Activated CD4-positive, alpha-beta T cell treated with anti-CD3 and anti-CD28 coated beads for 1 hour (primary cell): ENCODE measurements at places on chromosomes 16 and 17.

- DNase-seq: no peak
Observed at GRCh38 chr16:684961-685696, 995 bp upstream of the JMJD8 start.

DNA sequence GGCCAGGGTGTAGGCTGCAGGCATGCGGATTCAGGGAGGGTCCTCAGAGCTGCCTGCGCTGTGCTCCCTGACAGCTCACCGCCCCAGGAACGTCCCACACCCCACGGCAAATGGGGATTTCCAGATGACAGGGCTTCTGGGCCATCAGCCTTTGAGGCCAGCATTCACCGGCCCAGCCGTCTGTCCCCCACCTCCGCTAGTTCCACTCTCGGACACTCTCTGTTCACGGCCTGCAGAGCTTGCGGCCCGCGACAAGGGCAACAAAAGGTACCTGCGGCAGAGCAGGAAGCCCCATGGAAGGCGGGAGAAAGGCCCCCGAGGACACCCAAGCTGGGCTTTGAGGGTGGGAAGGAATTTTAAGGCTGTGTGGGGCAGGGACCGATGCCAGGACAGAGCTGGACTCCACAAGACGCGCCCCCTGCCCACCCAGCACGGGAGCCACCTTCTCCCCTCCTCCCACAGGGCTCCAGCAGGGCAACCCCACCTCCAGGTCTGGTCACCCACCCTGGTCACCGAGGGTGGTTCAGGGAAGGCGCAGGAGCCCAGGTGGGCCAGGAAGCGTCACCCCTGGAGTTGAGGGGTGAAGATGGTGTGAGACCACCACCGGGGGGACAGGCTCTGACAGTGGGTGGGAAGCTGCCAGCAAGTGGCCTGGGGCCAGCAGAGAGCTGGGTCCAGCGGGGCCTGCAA lies 5.6 kb upstream of the CYBA start:
- no peak for DNase-seq

GRCh38 chr17:50922107-50922506 lies 56.0 kb upstream of the TOB1 start:
- no peak for DNase-seq

- peak; percentile 68 for DNase-seq
Observed at GRCh38 chr16:2009791-2010510, at the start of gene ZNF598. ZNF598 (minus strand) TSS chr16:2009821.

GRCh38 chr16:64534180-64534780 lies 587.6 kb downstream of the CDH11 start:
- no peak for DNase-seq

- no peak for DNase-seq
Observed at GRCh38 chr16:68076560-68076959, 8.6 kb upstream of the NFATC3 start.

DNA sequence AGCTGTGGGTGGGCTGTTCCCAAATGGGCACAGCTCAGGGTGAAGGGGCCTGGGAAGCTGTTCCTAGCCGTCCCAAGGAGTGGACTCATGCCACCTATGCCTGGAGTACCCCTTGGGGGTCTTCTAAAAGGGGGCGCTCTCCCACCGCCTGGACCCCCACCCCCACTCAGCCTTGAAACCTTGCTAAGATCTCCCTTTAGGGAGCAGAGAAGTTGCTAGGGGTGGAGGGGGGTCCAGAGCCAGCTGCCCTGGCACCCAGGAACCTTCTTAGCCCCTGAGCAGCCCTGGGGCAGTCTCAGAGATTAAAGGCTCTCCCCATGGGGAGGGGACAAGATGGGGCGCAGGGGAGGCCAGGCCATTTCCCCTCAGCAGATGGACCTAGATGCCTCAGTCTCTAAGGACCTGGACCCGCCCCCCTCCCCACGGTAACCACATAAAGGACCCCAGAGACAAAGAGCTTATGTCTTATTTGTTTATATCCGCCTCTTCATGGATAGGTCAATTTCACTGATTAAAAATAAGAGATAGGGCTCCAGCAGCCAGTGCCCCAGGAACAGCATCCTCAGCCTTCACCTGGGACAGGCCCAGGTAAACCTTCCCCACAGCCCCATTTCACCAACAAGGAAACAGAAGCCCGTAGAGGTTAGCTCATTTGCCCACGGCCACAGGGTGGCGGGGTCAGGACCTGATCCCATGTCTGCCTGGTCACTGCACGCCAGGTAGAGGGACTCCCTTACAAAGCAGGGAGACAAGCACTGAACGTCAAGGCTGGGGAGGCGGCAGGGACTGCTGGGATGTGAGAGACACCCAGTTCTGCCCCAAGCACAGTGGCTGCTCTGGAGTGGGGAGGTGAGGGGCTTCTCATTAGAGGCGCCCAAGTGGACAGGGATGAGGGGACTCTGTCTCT lies 3.4 kb downstream of the MTSS2 start:
- DNase-seq: no peak

DNA sequence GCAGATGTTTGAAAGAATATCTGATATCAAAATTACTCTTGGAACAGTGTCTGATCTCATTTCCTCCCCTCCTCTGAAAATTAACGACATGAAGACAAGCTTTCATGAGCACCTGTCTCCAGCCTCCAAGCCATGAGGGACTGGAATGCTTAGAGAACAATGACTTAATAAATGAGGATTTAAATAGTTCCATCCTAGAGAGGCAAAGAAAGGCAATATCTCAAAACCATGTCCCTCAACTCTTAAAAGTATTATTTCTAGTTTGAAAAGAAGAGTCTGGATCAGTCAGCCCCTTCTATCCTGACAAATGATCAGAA lies 137.5 kb downstream of the ANKFN1 start:
- no peak for DNase-seq

DNA sequence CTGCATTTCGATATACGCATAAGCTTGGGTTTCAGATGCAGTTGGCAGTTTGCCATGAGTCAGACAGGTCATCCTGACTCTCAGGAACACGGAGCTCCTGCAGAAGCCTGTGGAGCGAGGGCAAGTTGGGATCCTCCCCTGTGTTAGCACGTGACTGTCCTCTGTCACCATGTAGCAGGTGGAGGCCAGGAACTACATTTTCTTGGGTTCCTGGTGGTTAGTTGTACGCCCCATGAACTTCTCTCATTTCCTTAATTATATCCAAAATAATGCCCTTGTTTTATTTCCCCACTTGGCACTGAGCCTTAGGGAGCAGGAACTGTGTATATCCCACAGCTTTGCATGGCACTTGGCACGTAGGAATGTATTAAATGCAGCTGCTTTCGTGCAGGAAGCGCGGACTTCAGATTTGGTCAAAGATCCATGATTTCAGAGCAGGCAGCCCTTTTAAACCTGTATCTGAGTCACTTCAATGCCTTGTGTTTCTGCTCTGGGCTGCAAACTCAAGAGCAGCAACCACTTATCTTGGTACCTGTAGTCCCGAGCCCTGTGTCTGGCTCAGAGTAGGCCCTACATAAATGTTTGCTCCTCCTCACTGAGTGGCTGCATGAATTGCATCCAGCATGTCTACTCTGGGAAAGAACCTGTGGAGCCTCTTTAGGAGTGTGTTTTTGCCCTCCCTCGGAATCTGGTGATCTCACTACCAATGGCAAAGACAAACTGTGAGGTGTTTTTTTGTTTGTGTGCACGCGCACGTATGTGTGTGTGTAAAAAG lies 428.4 kb downstream of the MAF start:
- DNase-seq: no peak

DNA sequence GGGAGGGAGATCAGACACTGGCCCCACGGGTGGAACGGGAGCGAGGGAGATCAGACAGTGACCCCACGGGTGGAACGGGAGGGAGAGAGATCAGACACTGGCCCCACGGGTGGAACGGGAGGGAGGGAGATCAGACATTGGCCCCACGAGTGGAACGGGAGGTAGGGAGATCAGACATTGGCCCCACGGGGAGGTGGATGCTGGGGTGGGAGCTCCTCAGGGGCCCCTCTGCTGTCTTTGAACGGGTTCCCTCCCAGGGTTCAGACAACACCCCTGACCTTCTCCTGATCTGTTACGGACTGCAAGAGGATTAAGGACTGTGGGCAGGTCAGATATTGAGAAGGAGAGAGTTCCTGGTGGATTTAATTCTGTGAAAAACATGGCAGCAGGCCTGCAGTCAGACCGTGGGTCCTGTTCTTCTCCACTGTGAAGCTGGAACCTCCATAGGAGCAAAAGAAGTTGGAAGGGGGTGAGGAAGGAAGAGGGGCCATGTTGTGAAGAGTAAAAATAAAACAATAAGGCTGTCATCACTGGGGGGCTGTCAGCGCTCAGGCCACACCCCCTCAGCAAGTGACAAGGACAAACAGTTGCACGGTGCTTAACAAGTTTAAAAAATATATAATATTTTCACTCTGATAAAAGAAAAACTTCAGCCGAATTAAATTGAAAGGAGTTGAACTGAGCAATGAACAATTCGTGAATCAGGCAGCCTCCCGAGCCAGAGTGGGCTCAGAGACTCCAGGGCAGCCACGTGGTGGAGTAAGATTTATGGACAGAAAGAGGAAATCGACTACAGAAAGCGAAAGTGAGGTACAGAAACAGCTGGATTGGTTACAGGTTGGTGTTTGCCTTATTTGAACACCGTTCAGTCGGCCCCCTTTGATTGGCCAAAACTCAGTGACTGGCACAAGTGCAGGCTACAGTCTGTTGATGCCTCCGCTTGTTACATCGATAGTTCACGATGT lies 348.7 kb upstream of the TNRC6C start:
- peak; percentile 40 for DNase-seq

DNA sequence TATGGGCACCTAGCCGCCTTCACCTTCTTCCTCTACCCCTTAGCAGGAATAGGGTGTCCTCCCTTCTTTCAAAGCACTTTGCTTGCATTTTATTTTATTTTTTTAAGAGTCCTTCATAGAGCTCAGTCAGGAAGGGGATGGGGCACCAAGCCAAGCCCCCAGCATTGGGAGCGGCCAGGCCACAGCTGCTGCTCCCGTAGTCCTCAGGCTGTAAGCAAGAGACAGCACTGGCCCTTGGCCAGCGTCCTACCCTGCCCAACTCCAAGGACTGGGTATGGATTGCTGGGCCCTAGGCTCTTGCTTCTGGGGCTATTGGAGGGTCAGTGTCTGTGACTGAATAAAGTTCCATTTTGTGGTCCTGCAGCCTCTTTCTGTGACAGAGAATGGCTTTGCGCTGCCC lies 4.6 kb downstream of the TMUB2 start:
- DNase-seq: no peak

DNA sequence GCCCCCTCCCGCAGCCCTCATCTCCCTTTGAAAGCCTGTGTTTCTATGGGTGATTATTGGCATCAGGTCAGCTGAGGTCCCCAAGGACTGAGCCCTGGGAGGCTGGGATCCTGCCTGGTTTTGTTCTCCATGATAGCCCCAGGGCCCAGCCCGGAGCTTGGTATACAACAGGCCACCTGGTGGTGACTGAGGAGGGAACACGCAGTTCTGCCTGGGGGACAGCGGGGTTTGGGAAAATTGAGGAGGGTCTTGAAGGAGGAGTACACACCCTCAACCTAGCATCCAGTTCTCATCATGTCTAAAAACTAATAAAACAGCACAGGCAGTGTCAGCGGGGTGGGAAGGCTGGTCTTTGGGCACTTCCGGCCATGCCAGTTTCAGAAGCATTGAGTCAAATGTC lies 335.1 kb downstream of the CPPED1 start:
- DNase-seq: no peak

DNA sequence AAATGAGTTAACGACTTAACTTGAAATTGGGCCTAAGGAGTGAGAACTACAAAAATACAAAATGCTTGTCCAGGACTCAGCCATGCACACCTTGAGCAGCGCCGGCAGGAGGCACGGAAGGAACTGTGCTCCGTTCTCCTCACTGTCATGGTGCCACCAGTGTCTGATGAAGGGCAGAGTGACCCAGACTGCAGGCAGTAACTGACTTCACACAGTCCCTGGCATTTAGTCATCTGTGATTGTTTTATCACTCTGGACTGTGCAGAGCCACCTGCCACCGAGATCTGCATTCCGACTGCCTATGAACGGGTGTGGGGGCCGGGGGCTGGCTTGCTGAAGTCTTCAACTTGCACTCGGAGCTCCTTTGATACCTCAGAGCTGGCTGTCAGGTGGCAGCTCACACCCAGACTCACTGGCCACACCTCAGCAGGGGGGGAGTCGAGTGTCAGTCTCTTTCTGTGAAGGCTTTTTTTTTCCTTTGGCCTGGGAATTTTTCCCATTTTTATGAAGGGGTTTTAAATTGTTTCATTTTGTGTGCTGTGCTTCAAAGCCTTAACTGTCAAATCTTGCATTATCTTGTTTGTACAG lies 20.2 kb upstream of the ENDOV start:
- DNase-seq: no peak

DNA sequence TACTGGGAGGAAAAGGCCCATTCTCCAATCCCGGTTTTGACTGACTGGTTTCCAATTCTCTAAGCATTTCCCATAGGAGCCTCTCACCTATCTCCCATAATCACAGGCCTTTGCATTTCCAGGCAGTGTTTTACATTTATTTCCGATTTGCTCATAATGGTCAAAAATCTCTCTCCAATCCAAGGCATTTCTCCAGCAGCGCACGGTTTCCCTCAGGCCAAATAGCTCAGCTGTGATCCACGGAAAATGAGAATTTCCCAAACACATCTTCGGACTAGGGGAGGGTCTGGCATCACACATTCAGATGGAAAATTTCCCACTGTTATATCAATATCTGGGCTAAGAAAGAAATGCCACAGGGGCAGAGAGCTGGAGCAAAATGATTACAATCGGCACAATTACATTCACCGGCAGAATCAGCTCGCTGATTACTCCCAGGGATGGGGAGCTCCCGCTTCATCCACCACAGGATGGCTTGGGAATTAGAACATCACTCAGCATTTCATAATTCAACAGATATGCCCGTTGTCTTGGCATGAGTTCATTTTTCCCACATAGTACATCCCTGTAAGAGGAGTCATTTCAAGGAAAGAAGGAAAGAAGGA lies 6.7 kb downstream of the PIPOX start:
- DNase-seq: no peak

DNA sequence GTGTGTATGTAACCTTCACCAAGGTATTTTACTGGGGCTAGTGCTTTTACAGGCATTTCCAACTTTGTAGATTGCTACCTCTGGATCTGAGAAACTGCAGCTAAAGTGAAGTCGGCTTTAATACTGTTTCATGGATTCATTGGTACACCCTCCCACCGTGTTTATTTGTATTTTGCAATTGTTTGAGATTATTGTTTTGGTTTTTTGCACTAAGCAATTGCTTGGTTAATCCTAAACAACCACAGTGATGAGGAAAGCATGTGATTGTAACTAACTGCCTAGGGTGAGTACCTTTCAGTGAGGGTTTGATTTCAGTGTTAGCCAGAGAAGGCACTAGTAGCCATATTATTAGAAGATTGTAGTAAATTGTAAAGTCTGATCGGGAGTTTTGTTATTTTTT lies 3.3 kb downstream of the LUC7L3 start:
- DNase-seq: no peak

DNA sequence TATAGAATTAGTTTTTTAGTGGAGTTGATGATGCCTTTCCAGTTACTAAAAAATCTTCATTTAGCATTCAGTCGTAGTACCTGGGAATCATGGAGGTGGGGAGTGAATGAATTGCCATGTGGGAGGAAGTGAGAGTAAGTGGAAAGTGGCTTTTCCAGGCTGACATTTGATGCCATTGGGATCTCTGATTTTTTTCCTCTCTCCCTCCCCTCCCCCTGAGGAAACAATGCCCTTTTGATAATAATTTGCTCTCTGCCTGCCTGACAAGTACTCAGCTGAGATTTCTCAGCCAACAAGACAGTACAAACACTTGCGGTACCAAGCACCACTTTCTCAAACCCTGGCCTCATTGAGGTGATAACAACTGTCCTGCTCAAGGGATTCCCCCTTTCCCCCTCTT lies 2.2 kb downstream of the UBE2Z start:
- no peak for DNase-seq
